ENCODE measurements at places on chromosomes 5 and 9.

GRCh38 chr9:110157823-110158664 lies 49.9 kb downstream of the C9orf152 start:
- DNase-seq = no peak

DNA sequence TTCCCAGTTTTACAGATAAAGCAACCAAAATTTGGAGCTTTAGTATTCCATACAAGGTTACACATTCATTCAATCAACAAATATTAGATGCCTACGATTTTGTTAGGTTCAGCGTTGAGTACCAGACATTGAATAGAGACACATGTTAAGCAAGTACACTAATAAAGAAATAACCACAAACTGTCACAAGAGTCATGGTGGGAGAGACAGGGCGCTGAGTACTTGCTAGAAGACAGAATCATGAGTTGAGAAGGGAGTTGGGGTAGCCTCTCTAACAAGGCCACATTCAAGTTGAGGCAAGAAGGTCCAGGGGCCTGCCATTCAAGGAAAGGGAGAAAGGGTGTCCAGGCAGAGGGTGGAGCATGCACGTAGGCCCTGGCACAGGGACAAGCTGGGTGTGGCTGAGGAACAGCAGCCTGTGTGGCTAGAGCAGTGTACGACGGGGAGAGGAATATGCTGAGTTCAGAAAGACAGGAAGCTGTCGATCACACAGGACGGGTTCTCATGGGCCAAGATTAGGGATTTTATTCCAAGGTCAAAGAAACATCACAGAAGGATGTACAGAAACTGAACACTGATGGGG lies 17.0 kb downstream of the CDK5RAP2 start:
- DNase-seq = no peak

DNA sequence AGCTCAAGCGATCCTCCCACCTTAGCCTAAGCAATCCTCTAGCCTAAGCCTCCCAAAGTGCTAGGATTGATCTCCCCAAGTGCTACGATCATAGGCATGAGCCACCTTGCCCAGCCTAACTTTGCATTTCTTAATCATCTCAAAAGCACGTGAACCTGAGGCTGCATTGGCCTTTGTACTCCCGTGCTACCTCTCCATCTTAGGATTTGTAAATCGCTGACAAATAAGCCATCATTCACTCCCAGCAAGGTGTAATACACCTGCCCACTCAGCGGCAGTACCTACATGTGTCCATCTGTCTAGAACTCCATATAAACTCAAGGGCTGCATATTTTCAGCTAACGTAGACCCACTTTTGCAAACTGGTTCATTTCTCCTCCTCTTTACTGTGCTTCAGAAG lies 2.8 kb downstream of the ANKH start:
- DNase-seq = no peak

GRCh38 chr5:154193701-154194121 lies 3.2 kb downstream of the GALNT10 start:
- DNase-seq = no peak

DNA sequence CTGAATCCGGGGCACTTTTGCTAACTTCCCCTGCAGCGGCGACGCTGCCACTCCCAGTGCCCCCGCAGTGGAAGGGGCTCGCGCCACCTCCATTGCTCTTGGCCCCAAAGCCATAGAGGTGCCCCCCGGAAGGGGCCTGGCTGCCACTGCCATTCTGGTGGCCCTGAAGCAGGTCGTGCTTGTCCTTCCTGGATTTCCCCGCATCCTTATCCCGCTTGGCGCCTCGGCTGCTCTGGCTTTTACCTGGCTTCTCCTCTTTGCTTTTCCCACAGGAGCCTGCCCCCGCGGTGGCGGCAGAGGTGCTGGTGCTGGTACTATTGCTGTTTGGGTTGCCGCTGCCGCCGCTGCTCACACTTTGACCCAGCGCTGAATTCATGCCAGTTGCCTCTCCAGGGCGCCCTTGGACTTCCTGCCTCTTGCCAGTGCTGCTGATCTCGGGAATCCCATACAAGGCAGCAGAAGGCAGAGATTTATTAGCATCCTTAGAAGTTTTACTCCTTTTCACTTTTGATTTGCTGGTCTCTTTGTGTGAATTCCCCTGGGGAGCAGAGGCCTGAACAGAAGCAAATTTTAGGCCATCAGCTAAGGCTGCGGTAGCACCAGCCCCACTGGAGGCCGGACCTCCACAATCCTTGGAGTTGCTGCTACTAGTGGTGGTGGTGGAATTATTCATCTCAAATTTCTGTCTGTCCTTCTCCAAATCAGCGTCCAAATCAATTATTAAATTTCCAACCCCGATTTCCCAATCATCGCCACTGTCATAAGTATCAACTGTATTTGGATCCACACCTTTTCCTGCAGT lies 2.1 kb downstream of the ZNF608 start:
- no peak for DNase-seq

GRCh38 chr5:72295539-72295938 lies 24.5 kb downstream of the MRPS27 start:
- no peak for DNase-seq

DNA sequence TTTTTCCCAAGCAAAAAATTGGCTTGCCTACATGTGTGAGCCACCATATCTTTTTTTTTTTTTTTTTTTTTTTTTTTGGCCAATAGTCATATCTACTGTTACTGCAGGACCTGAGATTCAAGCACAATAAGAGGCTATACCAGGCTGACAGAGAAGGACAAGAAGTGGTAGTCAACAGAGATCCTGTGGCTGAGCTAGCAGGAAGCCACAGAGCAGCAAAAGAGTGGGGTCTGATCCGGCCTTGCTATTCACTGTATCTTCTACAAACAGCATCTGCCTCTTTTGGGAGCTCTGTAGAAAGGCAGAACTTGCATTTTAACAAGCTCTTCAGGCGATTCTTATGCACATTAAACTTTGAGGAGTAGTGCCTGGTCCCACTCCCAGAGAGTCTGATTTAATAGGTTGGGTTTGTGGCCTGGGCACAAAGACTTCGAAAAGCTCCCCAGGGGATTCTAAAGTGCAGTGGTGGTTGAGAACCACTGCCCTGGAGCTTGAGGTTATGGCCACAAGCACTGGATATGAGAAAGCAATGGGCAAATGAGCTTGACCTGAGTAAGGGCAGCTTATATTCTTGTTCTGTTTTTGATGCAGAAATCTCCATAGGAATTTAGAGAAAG lies 162.8 kb downstream of the PIK3R1 start:
- no peak for DNase-seq

DNA sequence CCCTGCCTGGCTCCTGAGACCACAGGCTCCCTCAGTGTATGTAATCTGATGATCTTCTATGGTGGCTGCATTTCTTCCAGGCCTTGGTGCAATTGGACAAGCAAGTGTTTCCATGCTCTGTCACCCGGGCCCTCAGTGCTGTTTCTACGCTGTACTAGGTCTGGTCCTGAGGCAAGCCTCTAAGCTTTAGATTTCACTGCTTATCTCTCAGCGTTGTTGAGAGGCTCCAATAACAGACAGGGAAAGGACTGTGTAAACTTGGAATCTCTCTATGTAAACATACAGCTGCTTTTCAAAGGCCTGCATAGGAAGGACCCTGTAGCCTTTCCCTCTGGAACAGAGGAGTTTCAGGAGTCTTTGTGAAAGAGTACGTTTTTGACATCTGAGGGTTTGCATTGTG lies 38.6 kb upstream of the NFIB start:
- no peak for DNase-seq

- no peak for DNase-seq
Measured at GRCh38 chr5:132758451-132758850, 11.2 kb downstream of the CCNI2 start.

GRCh38 chr5:178730940-178731265 lies 444 bp upstream of the ZNF354A start:
- no peak for DNase-seq

GRCh38 chr5:172891716-172892421 lies 57.8 kb downstream of the ERGIC1 start:
- DNase-seq = no peak

- no peak for DNase-seq
Measured at GRCh38 chr5:7850395-7851239, at the start of gene CFAP90. CFAP90 (minus strand) TSS chr5:7851133; CDS start chr5:7851021, 112 bp downstream.

GRCh38 chr5:77957-78804 lies 13.8 kb upstream of the PLEKHG4B start:
- DNase-seq = peak; percentile 35

DNA sequence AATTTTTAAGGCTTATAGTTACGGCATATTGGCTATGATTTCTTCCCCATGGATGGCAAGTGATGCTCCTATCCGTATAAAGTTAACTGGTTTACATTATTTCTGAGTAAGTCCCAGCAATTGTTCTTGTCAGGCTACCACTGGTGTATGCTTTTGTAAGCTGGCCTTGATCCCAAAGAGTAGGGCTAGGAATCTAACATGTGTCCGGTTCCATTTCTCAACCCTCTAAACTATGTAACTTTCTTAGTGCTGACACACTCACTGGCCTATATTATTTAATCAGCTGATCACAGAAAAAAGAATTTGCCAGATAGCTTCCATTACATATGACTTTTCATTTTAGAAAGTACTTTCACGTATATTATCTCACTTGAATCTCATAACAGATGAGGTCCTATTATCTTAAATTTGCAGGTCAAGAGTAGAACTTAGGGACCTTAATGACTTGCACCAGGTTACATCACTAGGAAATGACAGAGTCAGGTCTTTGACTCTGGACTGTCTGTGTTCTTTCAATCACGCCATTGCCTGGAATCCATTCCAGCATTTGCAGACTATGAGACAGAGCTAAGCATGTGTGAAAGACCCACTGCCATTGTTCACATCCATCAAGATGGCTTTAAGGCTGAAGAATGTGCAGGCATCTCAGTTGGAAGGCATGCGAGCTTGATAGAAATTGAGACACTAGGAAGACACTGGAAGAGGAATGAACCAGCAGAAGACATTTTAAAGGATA lies 362.9 kb downstream of the ARRDC3 start:
- no peak for DNase-seq

DNA sequence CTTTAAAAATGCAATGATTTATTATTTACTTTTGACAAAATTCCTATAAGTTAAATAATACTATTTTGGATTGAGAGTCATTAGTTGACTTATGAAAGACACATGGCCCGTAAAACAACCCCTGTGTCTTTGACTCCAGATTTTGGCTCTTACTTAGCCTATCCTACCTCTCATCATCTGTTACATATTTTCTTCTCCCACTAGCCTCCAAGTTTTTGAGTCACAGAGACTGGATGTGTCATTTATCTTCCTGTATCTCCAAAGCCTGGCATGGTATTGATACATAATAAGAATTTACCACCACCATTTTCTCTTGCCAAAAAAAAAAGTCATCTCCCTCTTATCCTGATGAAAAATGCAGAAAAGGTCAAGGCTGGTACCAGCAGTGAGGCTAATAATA lies 99.9 kb downstream of the GABRB2 start:
- DNase-seq = no peak

DNA sequence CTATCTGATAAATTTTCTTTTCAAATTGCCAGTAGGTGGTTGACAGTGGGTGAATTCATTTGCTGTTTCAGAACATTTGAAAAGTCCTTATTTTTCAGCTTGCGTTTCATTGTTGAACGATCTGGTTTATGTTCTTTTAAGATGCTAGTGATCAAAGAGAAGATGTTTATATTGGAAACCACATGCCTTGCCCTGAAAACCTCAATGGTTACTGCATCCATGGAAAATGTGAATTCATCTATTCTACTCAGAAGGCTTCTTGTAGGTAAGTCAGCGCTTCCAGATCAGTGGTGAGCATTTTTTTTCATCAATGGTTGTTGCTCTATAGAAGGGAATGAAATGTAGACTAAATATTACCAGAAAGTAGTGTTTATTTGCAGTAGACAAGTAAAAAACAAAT lies 16.6 kb upstream of the CAVIN4 start:
- DNase-seq = no peak

GRCh38 chr9:123080444-123080843 lies 47.0 kb downstream of the GPR21 start:
- no peak for DNase-seq

All from NCI-H1105 treated with DMSO at 0.1 percent for 48 hours (cell line).